ENCODE measurements at places on chromosomes 1 and 21.

- DNase-seq: no peak
Measured at GRCh38 chr1:200699871-200700270, 30.2 kb upstream of the DDX59 start.

GRCh38 chr1:24558902-24559791, 3.3 kb downstream of the NCMAP start:
- no peak for DNase-seq

DNA sequence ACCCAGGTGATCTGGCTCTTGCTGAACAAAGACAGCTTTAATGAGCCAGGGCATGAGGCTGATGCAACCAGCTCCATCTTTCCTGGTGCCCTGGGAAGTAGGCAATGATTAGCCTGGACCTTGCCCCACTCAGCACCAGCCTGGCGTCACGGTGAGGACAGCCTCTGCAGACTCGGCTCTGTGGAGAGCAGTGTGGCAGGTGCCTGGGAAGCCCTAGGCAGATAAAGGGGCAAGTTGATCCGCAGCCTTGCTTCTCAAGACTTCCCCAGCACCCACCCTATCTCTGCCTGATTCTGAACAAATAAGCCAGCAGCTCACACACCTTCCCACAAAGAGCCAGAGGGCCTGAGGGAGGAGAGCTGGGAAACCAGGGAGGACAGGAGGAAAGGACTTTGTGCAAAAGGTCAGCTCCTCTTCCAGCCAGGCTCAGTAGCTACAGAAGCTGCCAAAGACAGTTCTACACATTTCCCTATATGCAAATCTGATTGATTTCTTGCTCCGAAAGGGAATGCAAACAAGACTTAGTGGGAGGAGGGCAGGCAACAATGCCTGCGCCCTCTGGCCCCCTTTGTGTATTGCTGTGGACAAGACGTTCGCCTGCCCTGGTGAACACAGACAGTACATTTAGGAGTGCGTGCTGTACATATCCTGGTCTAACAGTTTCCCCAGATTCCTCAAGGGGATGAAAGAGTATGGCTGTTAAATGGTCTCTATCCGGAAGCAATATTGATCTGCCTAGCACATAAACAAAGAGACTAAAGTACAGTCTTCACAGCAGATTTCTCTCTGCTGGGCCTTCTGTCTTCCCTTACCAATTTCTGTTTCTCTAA, 63.8 kb downstream of the BCAR3 start:
- no peak for DNase-seq

DNA sequence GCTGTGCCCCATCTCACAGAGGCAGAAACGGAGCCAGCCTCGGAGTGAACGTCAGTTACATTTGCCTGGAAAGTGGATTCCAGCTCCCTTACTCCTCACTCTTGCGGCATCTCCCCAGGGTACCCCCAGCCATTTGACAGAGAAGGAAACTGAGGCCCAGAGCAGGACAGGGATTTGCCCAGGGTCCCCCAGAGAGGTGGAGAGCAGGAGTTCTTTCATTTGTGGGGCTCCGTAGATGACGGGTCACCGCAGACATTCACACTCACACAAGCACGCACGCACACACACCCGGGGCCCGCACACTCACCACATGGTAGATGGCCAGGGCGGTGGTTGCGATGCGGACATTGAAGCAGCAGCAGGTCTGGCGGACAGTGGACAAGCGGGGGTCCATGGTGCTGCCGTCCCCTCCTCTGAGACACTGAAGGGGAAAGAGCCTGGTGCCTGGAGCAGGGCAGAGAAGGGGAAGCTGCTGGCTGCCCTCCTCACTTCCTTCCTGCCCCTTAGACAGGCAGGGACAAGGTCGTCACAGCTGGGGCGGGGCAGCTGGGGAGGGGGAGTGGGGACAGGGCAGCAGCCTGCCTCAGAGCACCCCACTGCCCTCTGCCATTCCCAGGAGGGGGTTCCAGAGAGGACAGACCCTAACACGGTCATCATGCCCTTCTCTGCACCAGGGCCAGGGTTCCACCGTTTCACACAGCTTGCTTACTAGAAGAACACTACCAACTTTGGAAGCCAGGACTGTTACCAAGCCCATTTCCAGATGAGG, at the start of gene LAPTM5:
Gene LAPTM5 (minus strand): TSS at position 423 of the 769 bp plus-strand sequence. CDS start 29 bp downstream, at position 394.
- DNase-seq: peak; percentile 84

DNA sequence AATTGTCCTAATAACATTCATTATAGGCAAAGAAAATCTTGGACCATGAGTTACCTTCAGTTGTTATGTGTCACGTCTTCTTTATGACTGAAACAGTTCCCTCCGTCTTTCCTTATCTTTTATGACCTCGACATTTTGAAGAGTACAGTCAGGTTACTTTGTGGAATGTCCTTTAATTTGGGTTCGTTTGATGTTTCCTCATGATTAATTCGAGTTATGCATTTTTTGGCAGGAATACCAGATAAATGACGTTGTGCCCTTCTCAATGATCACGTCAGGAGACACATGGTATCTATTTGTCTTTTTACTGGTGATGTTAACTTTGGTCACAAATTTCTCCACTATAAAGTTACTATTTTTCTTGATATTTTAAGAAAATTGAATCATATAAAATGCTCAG, 17.3 kb upstream of the KLF17 start:
- no peak for DNase-seq

GRCh38 chr1:196385109-196385508, 223.1 kb downstream of the KCNT2 start:
- DNase-seq: no peak

GRCh38 chr1:32786856-32787255, 30.3 kb downstream of the YARS1 start:
- DNase-seq: no peak

GRCh38 chr1:924656-925560, 1.2 kb downstream of the SAMD11 start:
- DNase-seq: no peak

DNA sequence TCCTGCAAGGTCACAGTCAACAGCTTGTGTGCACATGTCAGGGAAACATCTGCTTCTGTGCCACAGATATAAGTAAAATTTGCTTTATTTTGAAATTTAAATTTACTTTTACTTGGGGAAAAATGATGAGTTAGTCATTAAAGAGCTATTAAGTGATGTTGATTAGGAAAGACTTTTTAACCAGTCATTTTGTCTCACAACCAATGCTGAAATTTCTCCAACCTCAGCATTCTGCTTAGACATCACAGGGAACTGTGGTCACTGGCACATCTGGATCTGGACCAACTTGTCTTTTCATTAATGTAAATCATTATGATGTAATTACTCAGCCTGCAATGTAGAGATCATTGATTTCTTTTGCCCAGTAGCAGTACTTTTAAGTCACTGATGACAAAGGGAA, 301.0 kb downstream of the TTLL7 start:
- no peak for DNase-seq

GRCh38 chr1:175127565-175127964, 59.9 kb downstream of the TNN start:
- DNase-seq: no peak

- no peak for DNase-seq
Measured at GRCh38 chr1:224517171-224517570, 82.6 kb upstream of the WDR26 start.

DNA sequence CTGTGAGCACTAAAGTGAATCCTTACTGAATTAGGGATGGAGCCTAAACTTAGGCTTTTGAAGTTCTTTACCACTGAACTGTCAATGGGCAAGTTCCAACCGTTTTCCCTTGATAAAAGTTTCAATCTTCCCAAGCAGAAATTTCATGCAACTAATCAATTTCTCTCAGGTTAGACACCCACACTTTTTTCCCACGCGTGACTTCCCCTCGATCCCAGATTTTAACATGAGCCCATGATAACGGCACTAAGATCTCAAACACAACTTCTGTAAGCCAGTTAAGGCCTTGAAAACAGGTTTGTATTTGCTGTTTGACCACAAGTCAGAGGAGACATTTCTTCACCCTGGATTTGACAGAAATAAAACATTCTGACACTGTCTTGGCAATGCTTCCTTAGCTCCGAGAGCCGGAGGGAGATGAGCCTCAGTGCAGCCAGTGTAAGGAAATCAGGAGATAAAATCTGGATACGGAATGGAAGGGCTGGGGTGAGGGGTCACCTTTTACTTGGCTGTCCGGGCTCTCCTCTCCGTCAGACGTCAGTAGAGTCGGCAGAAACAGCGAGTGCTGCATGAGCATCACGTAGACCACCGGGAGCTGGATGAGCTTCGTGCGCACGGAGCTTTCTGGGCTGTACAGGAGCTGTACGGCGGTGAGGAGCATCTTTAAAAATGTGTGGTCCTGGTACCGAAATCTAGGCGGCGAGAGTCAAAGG, 39.7 kb downstream of the MRAP start:
- no peak for DNase-seq

GRCh38 chr1:234427950-234428646, 50.9 kb downstream of the TARBP1 start:
- DNase-seq: no peak

- DNase-seq: no peak
Measured at GRCh38 chr1:21451981-21452411, 12.1 kb downstream of the NBPF3 start.

GRCh38 chr1:88341447-88341846, 342.6 kb upstream of the PKN2 start:
- no peak for DNase-seq

GRCh38 chr1:20322081-20322824, 31.6 kb downstream of the VWA5B1 start:
- no peak for DNase-seq

DNA sequence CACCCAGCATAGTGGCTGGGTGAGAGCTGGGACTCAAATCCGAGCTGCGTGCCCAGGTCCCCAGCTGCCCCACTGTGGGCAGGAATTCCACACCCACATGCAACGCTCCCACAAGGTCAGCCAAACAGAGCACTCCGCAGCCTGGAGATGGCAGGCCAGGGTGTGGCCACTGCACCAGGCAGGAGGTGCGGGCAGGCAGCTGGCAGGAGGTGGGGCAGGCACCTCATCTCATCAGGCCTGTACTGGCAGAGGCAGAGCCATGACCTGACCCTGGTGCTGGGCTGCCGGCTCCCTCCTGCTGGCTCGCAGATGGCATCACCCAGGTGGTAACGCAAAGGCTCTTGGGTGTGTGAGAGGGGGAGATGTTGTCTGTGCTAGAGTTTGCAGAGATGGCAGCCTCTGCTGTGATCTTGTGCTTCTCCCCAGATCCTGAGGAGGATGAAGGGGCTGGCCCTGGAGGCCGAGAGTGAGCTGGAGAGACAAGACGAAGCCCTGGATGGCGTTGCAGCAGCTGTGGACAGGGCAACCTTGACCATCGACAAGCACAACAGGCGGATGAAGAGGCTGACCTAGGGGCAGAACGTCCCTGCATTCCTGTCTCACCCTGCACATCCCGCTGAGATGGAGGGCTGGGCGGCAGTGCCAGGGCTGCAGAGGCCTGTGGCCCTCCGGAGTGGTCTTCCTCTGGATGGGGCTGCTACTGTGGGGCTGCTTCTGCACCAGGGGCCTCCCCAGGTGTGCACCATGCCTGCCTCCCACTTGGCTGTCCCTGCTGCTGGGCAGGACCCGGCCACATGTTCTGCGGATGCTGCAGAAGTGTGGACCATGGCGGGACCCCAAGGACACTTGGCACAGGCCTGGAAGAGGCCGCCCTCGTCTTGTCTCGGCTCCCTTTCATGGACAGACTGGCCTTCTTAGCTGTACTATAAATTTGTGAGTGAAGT, 35.1 kb upstream of the PRSS38 start:
- no peak for DNase-seq

GRCh38 chr1:201090541-201090940, 21.7 kb downstream of the CACNA1S start:
- no peak for DNase-seq

DNA sequence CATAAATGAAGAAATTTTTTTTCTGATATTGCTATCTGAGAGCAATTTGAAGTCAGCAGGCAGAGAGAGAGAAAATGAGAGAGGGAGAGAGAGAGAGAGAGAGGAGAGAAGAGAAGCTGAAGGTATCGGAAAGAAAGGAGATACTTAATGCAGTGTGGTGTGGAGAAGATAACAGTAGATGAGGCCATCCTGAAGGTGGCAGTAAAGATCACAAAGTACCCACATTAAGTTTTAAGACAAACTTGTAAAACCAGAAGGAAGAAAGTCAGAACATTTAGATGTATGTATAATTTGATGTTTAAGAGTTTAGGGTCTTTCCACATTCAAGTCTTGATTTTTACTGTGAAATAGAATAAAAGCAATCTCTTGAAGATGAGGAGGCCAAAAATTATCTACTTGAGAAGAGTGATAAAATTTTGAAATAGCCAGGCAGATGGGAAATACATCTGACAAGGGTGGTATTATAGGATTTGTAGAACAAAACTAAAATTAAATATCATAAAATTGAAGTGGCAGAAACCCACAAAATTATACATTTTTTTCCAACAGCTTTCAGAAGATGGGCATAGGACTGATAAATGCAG, 1753.4 kb downstream of the MRPL39 start:
- DNase-seq: peak; percentile 54

DNA sequence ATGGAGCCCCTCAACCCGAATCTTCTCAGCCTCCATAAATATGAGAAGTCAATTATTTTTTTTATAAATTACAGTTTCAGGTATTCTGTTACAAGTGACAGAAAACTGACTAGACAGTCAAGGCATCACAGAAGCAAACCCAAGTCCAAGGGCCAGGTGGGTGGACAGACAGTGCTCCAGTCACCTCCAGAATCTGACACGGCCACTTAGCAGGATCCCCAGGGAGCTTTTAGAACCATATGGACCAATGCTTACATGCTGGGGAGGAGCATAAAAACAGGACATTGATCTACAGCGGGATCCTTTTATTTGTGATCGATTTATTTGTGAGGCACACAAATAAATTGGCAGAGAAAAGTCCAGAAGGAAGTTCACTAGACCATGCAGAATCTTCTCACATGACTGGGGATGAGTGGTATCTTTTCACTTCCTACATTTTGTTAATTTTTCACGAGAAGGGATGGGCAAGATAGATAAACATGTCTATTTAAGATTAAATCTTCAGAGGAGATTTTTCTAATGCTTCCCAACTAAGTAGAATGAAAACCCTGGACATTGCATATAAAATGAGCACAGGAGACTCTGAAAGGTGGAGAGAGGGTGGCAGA, 15.0 kb downstream of the ZNF496 start:
- DNase-seq: no peak

DNA sequence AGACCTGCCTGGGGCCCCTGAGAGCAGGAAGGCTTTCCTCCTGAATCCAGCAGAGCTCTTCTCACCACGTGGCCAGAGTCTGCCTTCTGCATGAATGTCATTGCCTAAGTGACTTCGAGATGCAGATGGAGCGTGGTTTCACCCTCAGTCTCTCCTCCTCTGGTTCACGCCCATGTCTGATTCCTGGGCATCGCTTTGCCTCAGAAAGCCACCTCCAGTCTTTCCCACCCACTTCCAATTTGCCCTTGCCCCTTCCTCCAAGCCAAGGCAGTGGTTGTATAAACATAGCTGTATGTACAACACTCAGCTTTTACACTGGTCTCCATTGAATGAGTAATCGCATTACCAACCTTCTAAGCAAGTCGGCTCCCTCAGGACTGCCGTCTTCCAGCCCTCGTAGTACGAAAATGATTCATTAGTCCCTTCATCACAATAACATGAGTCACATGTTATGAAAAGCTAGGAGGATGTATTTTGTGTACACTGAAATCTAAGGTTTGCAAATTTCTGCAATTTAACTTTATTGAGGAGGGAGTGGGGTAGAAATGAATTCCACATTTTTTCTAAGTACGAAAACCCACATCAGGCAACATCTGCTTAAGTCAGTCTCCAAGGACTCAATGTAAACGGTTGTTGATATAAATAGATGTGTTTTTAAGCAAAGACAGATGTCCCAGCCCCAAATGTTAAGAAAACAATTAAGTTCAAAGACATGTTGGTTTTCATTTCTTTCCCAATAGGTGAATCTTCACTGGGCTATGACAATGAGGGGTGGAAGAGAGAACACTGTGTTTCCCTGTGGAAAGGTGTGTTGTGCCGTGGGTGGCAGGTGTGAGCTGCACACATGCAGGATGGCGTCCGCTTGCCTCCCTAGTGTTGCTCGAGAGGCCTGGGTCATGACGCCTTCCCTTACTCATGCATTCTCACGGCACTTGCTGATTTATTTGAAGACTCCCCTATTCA, 32.3 kb upstream of the ETS2 start:
- DNase-seq: peak; percentile 67
